Fibroblast of mammary gland (primary cell): ENCODE measurements at places on chromosomes 12 and 14.

DNA sequence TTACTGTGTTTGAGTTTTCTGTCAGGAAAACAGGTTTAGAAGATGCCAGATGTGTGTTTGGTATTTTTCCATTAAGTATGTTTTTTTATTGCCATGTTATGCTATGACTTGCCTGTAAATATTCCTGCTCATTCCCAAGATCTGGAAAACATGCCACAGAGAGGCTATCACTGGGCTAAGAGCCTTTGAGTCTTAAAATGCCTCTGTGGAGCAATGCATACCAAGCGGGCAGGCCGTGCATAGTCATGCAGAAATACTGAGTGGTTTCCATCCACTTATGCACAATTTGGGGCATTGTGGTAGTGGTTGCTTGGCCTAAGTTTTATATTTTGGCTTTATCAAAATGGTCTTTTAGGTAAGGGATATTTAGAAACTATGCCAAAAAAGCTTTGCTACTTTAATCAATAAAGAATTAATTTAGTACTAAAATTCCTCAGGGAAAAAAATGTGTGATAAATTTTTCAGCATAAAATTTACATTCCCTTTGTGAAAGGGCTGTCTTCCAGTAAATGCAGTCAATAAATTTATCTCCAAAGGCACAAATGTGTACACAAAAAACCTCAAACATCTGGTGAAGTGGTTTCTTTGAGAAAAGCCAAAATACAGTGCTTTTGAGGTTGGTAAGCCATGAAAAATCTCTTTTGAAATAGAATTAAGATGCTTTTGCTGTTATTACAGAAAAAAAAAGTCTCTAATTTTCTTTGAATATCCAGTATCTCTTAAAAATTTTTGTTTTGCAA, 341.3 kb upstream of the FBXO33 start:
- no peak for DNase-seq

DNA sequence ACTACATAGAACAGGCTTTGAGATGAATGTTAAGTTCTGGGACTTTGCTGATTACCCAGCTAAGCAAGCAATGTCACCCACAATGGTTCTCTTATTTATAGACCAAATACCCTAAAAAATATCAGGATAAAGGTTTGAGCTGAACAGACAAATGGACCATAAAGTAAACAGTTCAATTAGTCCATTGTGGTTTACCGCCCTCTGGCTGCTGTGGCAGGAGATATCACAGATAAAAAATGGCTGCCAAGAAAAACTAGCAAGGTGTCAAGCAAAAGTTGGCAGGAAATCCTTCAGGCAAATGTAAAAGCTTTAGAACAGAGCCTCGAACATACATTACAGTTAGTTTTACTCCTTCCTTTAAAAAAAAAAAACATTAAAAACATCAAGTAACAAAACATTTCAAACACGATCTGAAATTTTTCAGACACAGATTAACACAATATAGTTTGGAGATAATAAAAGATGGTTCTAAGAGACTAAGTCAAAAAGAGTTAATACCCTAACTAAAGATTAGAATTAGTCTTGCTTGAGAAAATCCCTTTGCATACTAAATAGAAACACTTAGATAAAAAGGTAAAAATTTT, 41.3 kb downstream of the MED13L start:
- DNase-seq = peak; percentile 70

DNA sequence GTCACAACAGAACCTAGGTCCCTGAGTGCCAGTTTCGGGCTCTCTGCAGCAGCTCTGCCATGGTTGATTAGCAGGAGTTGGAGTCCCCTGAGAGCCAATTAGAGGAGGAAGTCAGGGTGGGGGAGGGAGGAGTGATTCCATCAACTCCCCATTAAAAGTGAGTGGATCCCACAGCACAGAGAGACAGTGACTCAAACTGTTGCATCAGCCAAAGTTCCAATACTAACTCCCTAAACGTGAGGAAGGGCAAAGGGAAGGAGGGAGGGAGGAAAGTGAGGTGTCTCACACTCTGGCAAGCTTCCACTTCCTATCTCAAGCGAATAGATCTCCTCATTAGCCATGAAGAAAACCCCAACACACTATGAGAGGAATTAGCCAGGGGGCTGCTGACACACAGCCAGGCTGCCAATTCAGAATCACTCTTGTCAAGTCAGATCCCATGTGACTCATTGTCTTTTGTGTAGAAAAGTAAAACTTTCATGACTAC, 23.6 kb downstream of the OR11H4 start:
- peak; percentile 90 for DNase-seq

DNA sequence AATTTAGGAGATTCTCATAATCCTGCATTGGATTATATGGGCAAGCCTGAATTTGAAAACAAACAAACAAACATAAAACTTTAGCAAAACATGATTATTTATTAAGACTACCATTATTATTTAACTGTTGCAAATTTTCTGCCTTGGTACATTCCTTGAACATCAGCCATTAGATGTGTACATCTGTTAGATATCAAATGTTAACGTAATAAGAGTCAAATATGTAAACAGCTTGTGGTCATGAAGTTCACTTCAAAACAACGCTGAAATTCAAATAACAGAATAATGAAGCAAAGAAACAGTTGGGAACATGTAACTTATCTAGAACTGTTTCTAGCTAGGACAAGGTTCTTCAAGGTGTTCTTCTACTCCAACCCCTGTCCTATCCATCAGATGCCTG, 14.3 kb upstream of the TMX1 start:
- peak; percentile 30 for DNase-seq

GRCh38 chr12:114478865-114479264, 72.9 kb upstream of the TBX5 start:
- DNase-seq = no peak

DNA sequence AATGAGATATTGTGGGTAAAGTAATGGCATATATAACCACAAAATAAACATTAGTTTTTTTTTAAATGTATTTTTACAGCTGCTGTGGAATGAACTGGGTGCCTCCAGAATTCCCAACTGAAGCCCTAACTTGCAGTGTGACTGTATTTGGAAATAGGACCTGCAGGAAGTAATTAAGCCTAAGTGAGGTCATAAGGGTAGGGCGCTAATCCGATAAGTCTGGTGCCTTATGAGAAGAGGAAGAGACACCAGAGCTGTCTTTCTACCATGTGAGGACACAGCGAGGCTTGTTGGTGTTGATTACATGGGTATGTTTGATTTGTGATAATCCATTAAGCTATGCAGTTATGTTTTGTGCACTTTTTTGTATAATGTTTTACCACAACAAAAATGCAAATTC, 136.8 kb downstream of the TPH2 start:
- DNase-seq = no peak

DNA sequence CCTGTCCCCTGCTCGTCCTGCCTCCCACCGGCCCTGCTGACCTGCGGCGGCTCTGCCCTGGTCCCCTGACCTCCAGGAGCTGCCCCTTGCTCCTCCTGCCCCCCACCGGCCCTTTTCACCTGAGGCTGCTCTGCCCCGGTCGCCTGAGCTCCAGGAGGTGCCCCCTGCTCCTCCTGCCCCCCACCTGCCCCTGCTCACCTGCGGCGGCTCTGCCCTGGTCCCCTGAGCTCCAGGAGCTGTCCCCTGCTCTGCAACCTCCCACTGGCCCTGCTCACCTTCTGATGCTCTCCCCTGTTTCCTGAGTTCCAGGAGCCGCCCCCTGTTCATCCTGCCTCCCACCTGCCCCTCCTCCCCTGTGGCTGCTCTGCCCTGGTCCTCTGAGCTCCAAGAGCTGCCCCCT, 101.3 kb downstream of the TMEM121 start:
- no peak for DNase-seq

GRCh38 chr12:89547101-89547500, 21.3 kb upstream of the POC1B start:
- DNase-seq = no peak

DNA sequence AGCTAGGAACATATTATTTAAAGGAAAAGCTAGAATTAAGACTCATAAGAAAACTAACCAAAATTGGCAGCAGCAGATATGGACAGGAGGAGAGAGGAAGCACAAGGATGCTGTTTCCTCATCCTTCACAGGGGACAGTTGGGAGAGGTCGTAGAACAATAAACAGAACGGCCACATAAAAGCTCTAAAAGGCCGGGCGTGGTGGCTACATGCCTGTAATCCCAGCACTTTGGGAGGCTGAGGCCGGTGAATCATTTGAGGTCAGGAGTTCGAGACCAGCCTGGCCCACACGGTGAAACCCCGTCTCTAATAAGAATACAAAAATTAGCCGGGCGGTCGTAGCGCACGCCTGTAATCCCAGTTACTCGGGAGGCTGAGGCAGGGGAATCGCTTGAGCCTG, 10.5 kb downstream of the TCL1B start:
- DNase-seq = no peak

DNA sequence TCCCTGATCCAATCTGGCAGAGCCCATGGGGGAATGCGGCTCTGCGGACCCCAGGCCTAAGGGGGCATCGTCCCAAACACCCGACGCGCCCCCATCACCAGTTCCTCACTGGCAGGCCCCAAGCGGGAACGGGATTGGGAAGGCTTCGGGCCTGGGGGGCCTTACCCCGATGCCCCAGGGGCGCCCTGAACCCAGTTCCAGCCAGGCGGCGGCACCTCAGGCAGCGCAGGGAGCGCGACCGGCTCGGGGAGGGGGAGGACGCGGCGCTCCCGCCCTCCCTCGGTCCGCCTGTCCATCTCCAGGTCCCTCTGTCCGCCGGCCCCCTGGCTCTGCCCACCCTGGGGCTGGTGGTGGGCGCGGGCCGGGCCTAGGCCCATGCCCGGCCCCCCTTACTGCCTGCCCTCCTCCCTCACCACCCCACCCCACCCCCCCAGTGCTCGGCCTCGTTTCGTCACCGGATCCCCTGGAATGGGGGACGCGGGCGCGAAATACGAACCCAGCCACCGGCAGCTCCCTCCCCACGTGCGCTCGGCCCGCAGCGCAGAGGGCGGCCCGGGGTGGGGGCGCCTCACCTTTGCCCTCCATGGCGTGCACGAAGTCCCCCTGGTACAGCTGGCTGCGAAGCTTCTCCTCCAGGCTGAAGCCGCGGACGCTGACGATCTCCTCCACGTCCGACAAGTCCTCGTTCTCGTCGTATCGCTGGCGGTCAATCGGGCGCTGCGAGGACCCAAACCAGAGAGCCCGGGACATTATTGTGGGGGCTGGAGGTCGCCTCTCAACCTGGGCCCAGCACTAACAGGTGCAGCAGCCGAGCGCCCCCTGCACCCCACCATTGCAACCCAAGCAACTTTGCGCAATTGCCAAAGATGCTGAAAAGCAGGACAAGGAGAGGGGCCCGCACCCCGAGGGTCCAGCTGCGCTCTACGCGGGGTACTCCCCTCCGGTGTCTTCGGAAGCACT, 2.3 kb downstream of the KDM2B start:
- DNase-seq = no peak

DNA sequence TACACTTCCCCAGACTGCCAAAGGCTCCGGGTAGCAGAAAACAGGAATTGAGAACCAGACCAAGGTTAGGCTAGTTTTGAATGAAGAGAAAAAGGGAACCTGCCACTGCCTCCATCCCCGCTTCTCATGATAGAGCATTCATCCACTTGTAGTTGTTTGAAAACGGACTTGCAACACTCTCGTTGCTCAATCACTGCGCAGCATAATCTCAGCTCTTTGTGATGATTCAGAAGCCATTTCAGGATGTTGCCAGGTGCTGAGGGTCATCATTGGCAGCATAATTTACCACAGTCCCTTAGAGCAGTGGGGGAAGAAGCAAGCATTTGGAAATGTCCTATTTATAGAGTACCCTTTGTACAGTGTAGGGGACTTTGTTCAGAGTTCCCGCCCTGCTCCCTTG, 25.6 kb downstream of the KCNK13 start:
- peak; percentile 86 for DNase-seq

DNA sequence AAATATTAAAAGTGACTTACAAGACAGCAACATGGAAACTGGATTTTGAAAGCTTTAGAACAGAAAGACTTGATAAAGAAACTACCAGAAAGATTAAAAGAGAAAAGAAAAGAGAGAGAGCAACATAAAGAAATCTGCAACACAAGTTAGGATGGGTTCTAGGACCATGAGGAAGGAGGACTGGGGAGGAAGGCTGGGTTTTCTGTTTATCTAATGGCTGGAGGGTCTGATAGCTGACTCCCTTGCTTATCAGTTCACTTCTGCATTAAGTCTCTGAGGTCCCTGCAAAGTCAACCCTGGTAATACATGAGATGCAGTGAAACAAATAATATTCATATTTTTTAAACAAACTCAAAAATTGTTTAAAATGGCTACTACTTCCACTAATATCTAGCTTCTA, 90.1 kb downstream of the RPAP3 start:
- DNase-seq = no peak

DNA sequence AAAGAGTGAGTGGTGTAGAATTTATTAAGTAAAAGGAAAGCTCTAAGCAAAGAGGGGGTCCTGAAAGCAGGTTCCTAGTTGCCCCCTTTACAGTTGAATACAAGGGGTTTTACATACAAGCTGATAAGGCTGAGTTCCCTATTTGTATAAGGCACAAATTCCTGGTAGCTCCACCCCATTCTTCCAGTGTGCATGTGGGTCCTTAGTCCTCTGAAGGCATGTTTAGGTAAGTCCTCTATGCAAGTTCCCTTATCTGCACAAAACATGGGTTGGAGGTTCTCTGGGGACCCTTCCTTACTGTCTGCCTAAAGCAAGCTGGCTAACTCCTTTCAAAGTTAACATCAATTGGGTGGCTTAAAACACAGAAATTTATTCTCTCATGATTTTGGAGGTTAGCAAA, 2.9 kb upstream of the FAR2 start:
- DNase-seq = no peak

DNA sequence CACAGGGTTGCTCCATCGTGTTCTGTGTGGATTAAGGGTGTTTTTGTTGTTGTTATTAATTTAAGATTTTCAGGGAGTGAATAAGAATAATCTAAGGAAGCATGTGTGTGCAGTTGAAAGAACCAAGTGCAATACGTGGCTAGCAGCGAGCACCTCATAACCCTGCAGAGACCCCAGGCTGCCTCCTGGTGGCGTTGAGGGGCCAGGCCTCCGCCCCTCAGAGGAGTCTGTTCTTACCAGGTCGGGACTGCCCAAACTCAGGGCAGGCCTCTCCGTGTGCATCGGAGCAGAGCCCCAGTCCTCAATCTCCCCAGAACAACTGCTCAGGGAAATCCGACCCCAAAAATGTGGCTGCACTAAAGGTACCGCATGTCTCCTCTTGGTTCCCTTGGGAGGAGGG, 36.8 kb downstream of the IL31 start:
- DNase-seq = no peak
